ENCODE measurements at places on chromosomes 1 and 21.
A peak's percentile ranks its signal among the peaks of the same experiment; 100 is the strongest.

DNA sequence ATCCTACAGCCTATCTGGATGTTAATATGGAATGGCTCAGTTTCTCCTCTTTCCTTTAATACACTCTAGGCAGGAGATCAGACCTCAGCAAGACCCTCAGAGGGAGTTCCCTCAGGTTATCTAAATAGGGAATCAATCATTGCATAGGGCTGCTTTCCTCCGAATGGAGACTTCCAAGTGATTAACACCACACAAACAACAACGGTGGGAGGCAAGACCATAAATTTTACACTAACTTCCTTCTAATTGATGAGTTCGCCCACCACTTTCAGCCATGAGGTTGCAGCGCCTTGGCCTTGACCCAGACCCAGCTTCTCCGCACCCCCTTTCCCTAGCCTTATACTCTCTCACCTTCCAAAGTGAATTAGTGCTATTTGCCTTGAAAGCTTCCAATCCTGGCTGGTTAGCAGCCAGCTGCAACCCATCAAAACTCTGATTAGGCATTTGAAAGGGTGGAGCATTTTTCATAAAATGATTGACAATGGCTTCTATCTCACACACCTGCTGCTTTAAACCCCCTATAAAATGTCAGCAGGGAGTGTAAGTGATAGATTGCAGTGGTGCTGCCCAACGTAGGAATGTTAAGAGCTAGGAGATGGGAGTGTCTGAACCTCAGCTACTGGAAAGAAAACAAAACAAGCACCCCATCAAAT lies 534.9 kb upstream of the USP24 start:
- no peak for DNase-seq

DNA sequence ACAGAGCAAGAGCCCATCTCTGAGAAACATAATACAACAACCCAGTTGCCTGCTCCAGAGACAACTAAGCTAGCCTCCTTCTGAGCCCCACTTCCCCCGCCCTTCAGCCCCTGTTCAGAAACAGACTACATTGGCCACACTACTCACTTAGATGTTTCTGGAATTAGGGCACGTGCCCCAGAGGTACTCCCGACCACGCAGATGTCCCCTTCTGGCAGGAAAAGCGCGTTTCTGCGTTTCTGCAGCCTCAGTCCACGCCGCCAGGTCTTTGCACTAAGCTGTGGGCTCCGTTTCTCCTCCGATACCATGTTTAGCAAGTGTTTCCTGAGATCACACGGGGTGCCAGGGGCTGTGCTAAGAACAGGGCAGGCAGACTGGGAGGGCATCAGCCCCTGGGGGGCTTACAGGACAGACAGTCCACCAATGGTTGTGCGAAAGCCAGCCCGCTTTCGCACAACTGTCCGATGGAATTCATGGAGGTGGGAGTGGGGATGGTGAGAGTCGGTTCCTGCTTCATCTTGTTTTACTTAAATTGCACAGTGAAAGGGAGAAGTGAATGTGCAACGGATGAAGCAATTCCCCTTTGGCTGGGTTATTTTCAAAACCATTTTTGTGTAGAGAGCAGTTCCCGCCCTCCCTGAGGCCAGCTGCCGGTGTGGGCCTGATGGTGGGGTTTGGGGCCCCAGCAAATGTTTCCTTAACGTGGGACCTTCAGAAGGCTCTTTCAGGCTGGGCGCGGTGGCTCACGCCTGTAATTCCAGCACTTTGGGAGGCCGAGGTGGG lies 2.7 kb downstream of the PIK3CD start:
- DNase-seq = no peak

DNA sequence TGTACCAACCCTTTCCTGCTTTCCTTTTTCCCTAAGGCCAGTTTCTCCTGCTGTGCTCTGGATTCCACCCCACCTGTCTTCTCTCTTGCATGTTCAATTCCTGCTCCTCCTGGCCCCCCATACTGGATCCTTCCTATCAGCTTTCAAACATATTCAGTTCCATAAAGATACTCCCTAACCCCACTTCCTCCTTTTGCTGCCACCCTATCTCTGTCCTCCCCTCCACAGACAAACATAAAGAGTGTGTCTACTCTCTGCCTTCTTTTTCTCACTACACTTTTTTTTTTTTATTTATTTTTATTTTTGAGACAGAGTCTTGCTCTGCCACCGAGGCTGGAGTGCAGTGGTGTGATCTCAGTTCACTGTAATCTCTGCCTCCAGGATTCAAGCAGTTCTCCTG lies 16.9 kb upstream of the RPF1 start:
- DNase-seq = no peak

DNA sequence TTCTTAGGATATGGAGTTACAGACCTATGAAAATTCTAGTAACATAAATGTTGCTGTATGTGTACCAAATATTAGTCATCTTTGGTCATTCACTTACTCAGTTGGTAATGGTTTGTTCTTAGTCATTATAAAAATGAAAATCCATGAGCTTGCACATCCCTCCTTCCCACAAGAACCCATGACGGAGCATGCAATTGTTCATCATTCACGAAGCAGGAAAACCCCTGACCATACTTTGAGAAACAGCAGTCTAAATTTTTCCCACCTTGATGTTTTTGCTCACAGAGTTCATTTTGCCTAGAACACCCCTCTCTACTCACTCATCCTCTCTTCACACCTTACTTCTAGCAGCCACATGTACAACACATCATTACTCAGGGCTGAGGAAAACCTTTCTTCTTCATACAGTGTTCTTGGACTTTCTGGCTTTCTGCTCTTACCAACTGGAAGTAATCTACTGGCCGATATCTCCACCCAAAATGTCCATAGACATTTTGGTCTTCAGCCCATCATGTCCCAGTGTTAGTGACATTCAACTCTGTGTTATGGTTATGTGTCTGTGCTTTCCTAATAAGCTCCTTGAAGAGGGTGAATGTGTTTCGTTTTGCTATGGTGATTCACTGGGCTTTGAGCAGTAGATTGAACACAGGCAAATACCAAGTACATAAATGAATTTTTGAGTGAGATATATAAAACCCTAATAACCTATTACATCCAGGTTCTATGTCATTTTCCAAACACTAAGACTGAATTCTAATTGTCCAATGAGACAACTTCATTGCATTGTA lies 189.9 kb downstream of the ZC3H11B start:
- DNase-seq = peak; percentile 74

DNA sequence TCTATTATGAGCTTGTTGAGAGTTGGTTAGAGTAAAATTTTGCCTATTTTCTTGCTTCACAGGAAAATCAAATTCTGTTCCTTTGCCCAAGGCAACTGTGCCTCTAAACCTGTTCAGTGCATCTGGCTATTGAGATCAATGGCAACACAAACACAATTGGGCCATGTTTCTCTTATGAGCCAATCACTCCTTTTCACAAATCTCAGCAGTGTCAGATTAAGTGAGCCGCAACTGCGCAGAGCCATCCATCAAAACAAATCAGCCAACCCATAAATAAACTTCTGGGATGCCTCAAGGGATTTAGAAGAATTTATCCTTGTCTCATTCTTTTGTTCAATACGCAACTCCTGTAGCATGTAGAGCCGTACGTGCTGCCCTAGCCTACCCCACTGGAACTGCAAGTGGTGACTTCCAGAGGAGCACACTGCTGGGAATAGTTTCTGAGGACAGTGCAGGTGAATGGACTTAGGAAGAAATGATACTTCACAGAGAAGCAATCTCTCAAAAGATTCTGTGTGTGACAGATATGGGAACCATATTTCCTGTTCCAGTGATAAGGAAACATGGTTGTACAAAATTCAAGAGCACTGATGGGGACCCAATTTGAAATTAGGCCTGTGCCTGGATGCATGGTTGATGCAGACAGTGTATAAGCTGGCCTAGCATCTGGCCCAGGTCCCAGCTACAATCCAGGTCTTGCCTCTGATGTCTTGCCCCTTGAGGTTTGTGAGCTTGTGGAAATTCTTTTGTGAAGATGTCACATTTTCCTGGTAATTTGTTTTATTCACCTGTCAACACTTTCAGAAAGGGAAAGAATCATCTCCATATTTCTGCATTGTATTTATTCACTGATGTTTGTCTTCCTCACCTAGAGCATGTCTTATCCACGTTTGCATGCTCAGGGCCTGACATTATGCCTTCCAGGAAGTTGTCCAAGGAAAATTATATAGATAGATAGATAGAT lies 166.2 kb downstream of the URB2 start:
- no peak for DNase-seq

DNA sequence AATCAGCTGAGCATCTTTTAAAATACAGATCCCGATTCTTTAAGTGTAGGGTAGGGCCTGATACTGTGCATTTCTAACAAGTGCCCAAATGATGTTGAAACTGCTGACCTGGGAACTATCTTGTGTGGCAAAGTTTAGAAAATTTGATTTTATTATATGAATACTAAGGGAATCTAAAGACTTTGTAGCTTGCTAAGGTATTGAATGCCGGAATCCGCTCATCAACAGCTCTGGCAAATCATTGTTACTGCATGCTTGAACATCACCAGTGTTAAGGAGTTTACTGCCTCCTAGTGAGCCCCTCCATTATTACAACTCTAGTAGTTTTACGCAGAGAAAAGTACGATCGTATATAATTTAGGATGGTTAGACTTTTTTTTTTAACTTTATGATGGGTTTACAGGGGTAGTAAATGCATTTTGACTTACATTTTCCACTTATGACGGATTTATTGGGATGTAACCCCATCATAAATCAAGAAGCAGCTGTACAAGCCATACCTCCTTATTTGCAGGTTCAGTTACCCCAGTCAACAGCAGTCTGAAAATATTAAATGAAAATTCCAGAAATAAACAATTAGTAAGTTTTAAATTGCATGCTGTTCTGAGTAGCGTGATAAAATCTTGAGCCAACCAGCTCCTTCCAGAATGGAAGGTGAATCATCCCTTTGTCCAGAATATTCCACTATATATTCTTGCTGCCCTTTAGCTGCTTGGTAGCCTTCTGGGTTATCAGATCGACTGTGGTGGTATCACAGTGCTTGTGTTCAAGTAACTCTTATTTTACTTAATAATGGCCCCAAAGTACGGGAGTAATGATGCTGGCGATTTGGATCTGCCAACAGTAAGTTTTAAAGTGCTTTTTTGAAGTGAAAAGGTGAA lies 892 bp downstream of the TYW3 start:
- DNase-seq = peak; percentile 87

DNA sequence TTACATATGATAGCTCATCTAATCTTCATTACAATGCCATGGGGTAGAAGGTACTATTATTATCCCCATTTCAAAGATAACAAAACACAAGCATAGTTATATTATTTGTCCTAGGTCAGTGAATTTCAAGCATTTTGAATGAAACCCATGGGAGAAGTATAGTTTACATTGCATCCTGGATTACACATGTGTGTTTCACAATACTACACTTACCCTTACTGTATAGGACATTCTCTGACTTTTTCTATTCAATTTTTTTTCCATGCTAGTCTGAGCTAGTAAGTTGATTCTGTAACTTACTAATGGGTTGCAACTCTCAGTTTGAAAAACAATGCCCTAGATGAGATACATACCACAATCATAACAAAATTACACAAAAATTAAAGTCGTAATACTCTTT lies 8.7 kb upstream of the GPX7 start:
- DNase-seq = no peak

GRCh38 chr1:75967719-75968118 lies 35.5 kb upstream of the ASB17 start:
- no peak for DNase-seq

- no peak for DNase-seq
Observed at GRCh38 chr1:41245659-41246058, 3.6 kb upstream of the SCMH1 start.

DNA sequence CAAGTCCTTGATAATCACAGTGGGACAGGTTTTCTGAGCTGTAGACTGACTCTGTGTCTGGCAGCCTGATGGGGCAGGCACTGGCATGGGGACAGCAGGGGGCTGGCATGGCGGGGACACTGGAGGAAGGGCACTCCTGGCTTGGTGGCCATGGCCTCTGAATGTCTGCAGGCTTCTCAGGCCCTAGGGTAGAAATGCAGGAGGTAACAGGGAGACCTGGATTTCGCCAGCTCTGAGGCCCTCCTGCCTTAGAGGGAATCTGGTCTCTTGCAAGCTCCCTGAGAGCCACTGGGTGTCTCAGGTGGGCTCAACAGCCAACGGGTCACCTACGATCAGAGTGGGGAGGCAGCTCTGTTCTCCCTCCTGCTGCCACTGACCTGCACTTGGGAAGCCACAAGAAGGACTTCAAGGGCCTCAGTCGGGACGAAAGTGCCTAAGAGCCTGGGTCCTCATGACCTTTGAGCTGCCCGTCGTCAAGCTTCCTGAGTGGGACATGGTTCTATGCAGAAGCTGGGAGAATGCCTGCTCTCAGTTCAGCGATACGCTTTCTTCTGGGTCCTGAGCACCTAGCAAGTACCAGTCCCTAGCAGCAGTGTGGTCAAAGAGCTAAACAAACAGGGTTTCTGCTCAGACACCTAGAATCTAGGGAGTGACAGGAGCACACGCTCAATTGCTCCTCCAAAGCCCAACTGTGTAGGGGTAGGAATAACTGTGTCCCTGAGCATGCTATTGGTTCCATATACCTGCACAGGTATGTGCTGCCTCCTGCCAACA lies 569.0 kb downstream of the PTPRU start:
- DNase-seq = no peak

DNA sequence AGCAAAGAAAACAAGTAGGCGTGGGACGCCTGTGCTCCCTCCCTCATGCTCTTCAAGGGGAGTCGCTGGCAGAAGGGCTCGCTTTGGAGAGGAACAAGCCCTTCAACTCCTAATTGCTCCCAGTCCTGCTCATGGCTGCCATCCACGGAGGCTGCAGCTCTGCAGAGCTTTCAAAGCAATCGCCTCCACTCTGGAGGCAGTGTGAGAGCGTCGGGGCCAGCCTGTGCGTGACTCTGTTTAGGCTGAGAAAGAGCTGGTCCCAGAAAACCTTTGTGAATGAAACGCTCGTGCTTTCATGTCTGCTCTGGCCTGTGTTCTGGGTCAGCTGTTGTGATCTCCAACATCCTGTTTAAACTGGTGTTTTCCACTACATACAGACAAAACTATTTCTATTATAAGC lies 23.9 kb upstream of the RUNX1 start:
- peak; percentile 55 for DNase-seq

- peak; percentile 53 for DNase-seq
Observed at GRCh38 chr1:91026777-91027176, 4.9 kb upstream of the ZNF644 start.

DNA sequence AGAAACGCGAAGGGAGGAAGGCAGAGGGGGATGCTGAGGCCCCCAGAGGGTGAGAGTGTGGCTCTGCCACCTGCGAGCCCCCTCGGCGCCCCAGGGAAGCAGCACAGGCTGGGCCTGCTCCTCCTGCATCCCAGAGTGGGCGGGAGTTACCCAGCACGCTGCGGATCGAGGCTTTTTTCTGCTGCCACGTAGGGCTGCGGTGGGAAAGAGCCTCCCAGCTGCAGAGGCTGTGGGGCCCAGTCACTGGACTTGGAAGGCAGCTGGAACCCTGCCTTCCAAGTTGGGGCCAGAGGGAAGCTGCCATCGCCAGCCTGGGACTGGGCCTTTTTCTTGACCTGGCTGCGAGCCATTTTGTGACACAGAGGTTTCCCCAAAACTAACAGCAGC lies 2.3 kb upstream of the GRIK3 start:
- DNase-seq = peak; percentile 20

DNA sequence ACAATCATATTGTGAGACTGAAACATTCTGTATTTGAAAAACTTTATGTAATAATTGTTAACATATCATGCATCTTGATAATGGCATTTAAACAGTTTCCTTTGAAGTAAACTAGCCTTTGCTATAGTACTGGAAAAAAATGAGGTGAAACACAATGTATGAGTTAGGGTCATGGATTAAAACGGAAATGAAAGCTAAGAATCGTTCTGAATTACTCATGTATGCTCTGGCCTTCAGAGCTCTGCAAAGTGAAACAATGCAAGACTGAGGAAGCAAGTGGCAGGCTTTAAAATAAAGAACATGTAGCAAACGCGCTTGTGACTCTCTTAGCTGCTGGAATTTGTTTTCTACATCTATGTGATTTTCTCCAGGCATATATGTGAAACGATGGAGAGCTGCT lies 317.1 kb downstream of the DPYD start:
- DNase-seq = no peak

GRCh38 chr1:901108-901859 lies 22.4 kb upstream of the SAMD11 start:
- DNase-seq = no peak
